ENCODE measurements at places on chromosomes 2 and 18.

- no peak for DNase-seq
Observed at GRCh38 chr2:143497726-143498125, 368.5 kb downstream of the ARHGAP15 start.

DNA sequence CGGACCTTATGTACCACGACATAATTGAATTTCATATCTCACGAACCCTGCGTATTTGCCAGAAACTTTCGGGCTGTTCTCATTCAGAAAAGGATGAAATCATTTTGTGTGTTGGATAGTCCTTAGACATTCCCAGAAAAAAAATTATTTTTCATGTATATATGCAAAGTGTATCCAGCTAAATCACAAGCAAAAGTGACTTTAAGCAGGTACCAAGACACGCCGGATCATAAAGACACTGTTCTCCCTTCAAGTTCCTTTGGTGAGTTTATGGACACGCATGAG is 35.1 kb upstream of the PNO1 start:
- DNase-seq, result no peak

- DNase-seq, result peak; percentile 40
Observed at GRCh38 chr2:193332941-193333340, 1138.2 kb upstream of the TMEFF2 start.

DNA sequence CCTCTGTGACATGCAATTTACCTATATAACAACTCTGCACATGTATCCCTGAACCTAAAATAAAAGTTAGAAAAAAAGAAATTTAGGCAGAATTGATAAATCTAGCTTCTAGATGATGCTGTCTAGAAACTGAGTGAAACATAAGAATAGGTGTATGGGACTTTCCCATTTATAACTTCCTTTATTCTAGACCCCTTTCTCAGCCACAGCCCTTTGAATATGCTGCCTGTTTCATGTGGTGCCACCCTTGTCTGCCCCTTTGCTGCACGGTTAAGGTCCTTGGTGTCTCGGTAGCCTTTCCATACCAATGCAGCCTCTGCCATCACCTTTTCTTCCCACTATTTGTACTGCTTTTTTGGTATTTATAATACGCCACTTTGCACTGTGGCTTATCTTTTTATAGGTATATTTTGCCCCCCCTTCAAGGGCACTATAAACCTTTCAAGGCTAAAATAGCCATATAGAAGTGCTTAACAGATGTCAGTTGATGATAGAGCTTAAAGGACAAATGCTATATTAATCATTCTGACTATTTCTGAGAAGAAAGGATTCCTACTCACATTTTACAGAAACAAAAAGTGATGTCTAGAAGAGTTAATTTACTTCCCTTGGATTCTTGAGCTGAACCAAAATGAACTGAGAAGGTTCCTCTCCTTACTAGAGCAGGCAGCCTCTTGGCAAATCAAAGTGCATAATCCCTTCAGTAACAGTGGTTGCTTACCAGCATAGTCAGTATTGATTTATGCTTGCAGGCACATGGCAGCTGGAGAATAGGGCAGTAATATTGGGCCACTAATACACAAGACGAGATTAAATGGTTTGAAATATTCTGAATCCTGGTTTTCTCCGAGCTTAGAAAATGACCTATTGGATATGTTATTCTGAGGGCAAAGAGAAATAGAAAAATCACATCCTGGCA is 88.1 kb upstream of the CYP26B1 start:
- DNase-seq, result peak; percentile 43

GRCh38 chr2:61419570-61419969 is 51.3 kb downstream of the USP34 start:
- DNase-seq, result peak; percentile 8

GRCh38 chr18:7413906-7414305 is 153.2 kb upstream of the PTPRM start:
- no peak for DNase-seq

DNA sequence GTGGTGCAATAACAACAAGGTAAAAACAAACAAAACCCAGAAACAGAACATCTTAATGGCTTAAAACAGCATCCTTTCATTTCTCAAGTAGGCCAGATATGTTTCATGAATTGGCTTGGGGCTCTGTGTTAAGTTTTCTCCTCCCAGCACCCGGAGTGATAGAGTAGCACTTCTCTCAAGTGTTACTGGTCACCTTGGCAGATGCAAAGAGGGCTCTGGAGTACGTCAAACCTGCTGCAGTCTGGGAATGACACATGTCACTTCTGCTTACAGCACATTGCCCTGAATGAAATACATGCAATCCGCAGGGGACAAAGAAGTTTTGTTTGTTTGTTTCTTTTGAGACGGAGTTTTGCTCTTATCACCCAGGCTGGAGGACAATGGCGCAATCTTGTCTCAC is 639.3 kb downstream of the CNTNAP5 start:
- DNase-seq, result no peak

DNA sequence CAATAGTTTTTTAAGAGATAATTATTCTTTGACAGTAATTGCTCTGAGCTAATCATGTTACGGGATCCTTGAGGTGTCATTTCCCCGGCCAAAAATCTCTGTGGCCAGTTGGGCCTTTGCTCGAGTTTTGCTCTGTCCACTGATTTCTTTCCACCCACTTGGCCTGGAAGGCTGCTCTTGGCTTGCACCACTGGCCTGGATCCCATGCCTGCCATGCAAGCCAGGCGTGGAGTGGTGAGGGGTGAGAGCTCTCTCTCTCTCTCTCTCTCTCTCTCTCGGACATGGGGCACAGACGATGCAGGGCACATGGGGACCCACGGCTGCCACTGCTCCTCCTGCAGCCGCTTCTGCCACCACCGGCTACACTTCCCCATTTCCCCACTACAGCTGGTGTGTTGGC is 853.0 kb upstream of the GCFC2 start:
- DNase-seq, result no peak

GRCh38 chr2:176110415-176111308 is 3.6 kb downstream of the HOXD11 start:
- no peak for DNase-seq

DNA sequence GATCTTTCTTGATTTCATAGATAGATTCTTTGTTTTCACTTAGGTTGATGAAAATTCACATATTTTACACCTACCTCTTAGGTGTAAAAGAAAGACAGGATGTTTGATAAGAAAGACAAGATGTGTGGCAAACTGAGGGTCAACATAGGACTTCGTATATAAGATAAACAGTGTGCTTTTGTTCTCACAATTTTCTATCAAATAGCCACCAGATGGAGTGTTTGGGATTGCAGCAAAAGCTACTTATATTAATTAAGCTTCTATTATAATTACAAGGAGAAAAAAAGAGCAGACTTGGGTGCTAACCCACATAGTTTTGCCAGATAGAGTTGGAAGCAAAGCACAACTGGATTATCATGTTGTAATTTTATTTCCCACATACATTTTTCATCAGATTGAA is 232.9 kb downstream of the CDH7 start:
- no peak for DNase-seq

DNA sequence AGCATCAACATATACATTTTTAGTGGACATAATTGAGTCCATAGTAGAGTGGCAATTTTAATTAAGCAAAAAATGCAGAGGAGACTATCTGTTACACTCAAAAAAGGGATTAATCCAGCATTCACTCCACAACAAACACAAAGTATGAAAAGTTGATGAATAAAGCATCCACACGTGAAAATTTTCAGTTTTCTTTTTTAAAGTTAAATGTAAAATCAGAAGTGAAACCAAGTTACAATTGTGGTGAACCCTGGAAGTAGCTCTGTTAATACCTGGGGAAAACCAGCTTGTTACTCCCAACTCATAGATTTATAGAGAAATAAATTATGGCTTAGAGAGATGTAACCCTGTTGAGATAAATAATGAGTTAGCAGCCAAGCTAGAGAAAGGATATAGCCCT is 807.8 kb downstream of the TRIB2 start:
- no peak for DNase-seq

DNA sequence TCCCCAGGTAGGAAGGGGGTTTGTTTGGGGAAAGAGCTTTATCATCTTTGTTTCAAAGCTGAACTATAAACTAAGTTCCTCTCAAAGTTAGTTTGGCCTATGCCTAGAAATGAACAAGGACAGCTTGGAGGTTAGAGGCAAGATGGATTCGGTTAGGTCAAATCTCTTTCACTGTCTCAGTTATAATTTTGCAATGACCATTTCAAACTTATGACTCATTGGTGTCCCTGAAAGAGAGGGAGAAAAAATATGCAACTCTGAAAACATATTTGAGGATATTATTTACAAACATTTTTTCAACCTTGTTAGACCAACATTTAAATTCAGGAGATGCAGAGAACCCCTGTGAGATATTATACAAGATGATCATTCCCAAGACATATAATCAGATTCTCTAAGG is 95.7 kb downstream of the EFEMP1 start:
- DNase-seq, result no peak

GRCh38 chr2:168165397-168165796 is 82.0 kb downstream of the STK39 start:
- no peak for DNase-seq

DNA sequence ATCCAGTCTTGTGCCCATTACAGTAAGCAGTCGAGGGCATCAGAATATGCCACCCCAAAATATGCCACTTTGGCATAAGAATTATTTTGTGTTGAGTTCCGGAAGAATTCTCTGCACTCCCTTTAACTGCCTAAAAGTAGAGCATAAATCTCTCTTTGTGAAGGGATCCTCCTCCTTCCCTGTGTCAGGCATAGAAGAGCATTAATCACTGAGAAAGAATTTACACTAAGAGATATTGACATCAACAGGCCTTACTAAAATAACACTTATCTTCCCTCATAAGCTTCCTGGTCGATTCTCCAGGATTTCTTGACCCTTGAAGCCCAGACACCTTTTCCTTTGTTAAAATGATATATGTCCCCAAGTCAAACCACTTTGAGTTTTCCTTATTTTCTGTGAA is 27.6 kb upstream of the KYNU start:
- no peak for DNase-seq

DNA sequence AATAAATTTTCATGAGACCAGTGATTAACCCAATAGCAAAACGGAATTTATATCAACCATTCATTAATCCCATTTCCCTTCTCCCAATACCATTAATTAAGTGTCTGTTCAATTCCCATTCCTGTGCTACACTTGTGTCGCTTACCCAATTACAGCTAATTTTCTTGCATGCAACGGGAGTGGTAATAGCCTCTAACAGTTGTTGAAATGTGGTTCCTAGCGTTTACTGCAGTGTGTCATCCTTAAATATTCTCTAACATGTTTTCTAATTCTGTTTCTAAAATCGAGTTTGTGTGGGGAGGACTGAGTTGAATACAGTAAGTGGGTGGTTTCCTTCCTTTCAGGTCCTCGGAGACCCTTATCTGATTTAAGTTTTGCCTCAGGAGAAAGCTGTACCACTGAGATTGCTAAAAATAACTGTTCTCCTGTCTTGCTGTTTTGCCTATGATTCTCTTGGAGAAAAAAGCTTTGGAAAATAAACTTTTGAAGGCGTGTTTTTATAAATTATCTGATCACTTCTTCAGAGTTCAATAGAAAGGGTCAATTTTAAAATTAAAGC is 59.3 kb upstream of the LRRTM1 start:
- no peak for DNase-seq

DNA sequence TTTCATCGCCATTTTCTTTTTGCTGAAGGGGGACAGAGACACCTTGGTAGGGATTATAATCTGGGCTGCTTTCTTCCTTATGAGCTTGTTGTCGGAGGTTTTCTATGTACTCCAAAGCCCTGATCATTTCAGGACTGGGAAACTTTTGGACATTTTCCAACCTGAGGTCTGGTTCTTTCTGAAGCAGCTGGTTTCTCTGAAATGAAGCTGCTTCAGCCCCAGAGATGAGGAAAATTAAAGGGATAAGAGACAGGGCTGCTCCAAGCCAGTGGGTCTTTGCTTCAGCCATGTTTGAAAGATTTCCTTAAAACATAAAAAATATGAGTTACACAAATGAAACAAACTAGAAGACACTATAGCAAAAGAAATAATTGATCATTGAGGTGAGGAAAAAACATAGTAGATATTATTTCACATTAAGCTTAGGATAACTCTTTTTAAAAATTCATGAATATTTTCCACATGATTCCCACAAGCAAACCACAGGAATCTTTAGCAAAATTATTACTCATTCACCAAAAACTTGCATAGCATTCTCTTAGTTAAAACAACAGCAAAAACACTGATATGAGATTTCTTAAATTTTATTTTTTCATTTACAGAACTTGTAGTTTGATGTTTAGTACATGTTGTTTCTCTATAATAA is 3.0 kb downstream of the SCG2 start:
- DNase-seq, result peak; percentile 91

DNA sequence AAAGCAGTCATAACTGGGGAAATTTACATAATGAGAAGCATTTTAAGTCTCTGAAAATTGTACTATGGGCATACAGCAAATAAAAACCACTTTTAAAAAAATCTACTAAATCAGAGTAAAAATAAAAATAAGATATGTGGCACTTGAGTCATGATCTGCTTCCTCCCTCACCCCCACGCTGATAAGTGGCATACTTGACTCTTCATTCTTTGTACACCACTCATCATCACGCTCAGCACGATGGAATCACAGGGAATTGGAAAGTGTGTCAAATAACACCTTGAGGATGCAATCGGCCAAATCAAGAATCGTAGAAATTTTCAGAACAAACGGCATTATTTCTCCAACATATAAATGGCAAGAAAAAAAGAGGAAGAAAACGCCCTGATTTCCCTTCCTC is 41.1 kb upstream of the REG3G start:
- no peak for DNase-seq

- DNase-seq, result peak; percentile 71
Observed at GRCh38 chr2:25341753-25342371, at the start of gene DNMT3A. DNMT3A (minus strand) TSS chr2:25341925; CDS start chr2:25313984, 27,941 bp downstream.

GRCh38 chr18:9914334-9914583 is 443 bp downstream of the VAPA start:
- DNase-seq, result no peak

- peak; percentile 3 for DNase-seq
Observed at GRCh38 chr18:56043641-56044061, 455.7 kb upstream of the TCF4 start.

GRCh38 chr2:72956936-72957335 is 39.6 kb downstream of the EMX1 start:
- no peak for DNase-seq

DNA sequence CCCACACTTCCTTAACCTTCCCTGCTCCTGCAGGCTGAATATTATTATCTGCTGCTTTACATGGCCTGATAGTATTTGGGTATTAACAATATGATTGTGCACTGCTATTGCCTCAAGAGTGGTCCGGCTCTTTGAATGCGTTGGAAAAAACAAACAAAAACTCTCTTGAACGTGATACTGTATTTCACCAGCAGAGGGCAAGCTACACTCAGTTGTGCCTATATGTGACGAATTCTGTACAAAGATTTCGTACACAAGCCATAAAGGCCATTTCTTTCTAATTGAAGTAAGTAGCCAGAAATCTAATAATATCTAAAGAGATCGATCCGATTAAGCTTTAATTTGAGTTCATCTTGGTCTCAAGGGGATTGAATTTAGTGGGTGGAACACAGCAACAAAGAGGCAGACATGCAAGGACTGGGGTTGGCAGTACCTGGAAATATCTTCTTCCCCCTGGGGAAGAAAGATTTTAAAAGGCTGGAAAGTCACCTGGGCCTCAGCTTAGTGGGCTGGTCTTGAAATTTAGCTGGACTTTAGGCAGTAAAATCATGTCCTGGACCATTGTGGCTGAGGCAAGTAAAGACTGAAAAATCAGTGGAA is 49.3 kb upstream of the RAB6D start:
- peak; percentile 71 for DNase-seq

- DNase-seq, result peak; percentile 76
Observed at GRCh38 chr18:77065221-77065981, 67.2 kb downstream of the MBP start.
